Non-pigmented ciliary epithelial cell (primary cell): ENCODE measurements at places on chromosomes 4 and X.

DNA sequence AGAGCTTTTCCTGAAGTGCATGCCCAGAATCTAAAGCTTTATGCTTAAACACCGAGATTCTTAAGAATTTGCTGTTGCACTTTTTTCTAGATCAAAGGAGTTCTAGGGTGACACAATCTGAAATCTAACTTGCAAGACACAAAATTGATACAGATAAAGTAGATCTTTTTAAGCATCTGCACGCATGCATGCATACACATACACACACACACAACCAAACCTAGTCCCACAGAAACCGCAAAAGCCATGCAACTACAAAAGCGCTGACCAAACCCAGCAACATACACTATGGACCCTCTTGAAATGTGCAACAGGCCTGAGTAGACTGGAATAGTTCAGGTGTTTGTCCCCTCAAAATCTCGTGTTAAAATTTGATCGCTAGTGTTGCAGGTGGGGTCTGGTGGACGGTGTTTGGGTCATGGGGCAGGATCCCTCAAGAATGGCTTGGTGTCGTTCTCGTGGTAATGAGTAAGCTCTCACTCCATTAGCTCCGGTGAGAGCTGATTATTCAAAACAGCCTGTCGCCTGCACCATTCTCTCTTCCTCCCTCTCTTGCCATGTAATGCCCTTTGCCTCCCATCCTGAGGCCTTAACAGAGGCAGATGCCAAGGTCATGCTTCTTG lies 52.7 kb downstream of the IRF2 start:
- no peak for DNase-seq

GRCh38 chrX:71283403-71284143 lies at the start of gene NONO:
NONO (plus strand) TSS chrX:71283635; CDS start chrX:71290638, 7,003 bp downstream.
- DNase-seq = peak; percentile 90

- DNase-seq = no peak
These were observed 28.0 kb downstream of the TBC1D19 start for GRCh38 chr4:26611885-26612284.

GRCh38 chr4:113349430-113349829 lies 300.0 kb downstream of the ANK2 start:
- no peak for DNase-seq

GRCh38 chr4:104907074-104907649 lies 239.5 kb upstream of the TET2 start:
- DNase-seq = no peak

GRCh38 chr4:86918539-86919072 lies 16.2 kb upstream of the AFF1 start:
- no peak for DNase-seq

DNA sequence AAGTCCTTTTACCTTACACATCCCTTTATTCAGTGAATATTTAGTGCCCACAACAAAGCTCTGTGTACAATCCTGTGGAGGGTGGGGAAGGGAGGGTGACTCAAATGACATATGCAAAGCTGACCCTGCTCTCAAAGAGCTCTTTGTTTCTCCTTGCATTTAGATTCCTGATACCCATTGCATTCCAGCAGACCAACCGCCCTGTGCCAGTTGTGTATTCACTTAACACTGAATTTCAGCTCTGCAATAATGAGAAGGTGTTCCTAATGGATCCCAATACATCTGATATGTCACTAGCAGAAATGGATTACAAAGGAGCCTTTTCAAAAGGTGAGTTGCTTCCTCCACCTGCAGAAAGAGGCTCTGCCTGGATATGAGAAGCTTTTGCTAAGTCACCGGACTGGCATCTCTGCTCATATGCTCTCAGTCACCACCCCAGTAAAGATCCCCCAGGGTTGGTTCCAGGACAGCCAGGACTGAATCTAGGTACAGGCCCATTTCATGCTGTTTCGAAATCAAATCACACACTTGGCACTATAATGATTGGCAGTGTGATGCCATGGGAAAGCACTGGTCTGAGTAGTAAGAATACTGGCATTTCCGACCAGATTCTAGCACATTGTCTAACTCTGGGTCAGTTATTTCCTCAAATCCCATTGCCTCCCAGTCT lies 17.1 kb upstream of the ANXA3 start:
- DNase-seq = no peak

DNA sequence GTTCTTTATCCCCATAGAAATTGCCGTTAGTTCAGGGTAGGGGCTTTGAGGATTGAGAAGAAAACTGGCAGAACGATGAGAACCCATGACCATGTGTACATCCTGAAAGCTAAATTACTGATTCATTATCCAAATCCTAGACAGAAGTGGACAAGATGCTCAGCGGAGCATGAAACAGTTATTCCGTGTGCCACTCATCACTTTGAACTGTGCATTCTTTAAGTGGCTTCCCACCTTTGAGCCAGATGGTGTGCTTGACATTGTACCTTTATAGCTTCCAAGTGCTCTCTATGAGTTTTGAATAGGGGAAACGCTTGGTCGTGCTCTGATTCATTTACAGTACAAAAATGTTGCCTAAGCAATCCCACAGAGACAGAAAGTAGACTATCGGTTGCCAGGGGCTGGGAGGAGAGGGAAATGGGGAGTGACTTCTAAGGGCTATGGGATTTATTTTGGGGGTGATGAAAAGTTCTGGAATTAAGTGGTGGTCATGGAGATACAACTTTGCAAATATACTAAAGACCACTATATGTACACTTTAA lies 100.0 kb downstream of the DOCK11 start:
- DNase-seq = no peak

DNA sequence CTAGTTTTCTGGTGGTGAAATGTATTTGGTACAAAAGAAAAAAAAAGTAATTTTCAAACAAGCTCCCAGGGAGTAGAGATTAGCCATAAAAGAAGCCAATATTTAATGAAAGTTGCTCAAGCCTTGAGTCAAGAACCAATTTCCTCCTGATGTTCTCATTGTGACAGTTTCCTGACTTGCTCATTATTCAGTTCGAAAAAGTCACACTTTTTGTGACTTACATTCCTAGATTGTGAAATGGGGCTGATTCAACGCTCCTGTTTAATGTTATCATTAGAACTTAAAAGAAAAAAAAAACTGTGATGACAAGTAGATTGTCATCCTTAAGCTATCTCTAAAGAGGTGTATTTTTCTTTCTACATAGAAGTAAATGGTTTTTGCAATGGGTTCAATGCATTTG lies 122.6 kb upstream of the BMPR1B start:
- peak; percentile 19 for DNase-seq

GRCh38 chr4:153950100-153950979 lies 161.5 kb upstream of the SFRP2 start:
- DNase-seq = no peak

- DNase-seq = no peak
These were observed 87.5 kb upstream of the PTPN13 start for GRCh38 chr4:86506591-86506990.

DNA sequence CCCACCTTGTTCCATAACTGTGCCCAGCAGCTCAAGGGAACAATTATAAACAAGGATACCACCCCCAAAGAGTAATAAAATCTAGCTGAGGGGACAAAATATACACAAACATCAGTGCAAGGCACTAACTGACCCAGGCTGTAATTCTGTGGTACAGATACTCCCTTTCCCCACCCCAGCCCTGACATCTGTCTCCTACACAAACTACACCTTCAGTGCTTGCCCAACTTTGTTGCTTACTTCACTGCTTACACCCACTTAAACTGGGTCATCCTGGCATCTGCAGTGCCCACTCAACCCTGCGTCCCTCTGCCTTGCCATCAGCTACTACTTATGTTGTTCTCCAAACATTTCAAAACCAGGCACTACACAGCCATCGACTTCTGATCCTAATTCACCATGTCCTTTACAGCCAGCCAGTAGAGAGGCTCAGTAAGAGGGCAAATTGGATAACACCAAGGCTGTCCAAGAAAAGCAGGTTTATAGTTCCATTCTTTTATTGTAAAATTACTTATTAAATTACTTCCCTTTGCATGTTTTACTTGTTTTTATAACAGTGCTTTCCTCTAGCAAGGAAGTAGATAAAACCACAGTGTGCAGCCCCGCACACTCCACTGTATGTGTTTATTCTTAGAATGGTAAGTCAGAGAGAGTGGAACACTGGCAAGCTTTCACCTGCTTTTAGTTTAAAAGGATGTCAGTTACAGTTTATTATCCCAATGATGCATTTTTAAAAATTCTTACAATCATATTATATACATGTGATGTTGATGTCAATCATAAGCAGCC lies 149.6 kb downstream of the INPP4B start:
- DNase-seq = no peak

DNA sequence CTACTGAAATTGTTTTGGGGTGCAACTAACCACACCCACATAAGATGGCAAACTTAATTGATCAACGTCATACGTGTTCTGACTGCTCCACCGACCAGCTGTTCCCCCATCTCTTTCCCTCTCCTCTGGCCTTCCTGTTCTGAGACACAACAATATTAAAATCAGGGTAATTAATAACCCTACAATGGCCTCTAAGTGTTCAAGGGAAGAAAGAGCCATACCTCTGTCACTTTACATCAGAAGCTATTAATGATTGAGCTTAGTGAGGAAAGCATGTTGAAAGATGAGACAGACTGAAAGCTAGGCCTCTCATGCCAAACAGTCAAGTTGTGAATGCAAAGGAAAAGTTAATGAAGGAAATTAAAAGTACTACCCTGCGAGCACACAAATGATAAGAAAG lies 173.9 kb upstream of the FTHL17 start:
- no peak for DNase-seq

- DNase-seq = no peak
These were observed 323 bp downstream of the PDE6B start for GRCh38 chr4:625631-626161.

- DNase-seq = no peak
These were observed 664.1 kb upstream of the PABPC4L start for GRCh38 chr4:134865675-134866074.

GRCh38 chrX:8140986-8141744 lies 29.9 kb downstream of the VCX2 start:
- DNase-seq = no peak

GRCh38 chr4:151679231-151679630 lies 81.6 kb downstream of the GATB start:
- no peak for DNase-seq

GRCh38 chr4:36138220-36138619 lies 106.1 kb downstream of the ARAP2 start:
- peak; percentile 49 for DNase-seq

DNA sequence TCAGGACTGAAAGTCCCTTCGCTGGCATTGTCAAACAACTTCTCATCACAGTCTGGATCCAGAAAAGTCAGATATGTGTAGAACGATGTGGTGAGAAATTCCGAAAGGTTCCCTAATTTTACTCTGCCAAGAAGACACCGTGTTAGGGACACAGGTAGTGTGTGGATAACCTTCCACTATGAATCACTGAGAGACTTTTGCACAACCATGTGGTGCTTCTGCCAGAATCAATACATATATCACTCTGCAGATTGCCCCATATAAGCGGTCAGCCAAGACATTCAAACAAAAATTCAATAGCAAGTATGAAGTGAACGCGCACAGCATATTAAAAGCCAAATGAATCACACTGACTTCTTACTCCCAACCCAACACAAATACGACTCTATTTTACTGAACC lies 63.8 kb downstream of the PHKA2 start:
- DNase-seq = no peak

DNA sequence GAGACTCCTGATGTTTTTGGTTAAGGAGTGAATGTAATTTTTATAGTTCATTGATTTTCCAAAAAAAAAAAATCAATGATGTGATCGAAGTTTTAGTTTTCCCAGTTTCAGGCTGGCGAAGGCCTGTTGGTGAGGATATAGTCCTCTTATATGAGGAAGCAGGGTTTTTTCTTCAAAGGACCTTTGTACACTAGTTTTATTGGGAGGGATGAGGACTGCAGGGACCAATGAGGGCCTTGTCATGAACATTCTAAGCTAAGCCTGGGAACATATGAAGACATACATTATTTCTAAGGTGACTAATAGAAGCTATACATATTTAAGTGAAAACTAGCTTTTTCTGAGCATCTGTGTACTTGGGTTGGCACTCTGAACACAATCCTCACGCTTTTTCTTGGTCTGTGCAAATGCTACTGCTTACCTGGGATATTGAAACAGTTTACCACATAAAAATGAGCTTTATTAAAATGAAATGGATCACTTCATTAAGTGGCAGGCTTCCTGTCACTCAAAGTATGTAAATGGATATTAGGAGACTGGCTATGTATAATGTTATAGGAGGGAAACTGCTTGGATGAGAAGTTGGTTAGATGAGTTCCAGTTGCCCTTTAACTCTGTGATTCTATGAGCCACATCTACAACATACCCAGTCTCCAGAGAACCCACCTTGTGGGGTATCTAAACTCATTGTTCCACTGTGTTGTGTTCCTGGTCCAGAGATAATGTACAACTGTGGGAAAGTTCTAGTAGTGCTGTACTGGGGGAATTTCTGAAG lies 43.5 kb downstream of the SLC4A4 start:
- no peak for DNase-seq

GRCh38 chrX:24426921-24427746 lies 38.0 kb upstream of the PDK3 start:
- DNase-seq = no peak

DNA sequence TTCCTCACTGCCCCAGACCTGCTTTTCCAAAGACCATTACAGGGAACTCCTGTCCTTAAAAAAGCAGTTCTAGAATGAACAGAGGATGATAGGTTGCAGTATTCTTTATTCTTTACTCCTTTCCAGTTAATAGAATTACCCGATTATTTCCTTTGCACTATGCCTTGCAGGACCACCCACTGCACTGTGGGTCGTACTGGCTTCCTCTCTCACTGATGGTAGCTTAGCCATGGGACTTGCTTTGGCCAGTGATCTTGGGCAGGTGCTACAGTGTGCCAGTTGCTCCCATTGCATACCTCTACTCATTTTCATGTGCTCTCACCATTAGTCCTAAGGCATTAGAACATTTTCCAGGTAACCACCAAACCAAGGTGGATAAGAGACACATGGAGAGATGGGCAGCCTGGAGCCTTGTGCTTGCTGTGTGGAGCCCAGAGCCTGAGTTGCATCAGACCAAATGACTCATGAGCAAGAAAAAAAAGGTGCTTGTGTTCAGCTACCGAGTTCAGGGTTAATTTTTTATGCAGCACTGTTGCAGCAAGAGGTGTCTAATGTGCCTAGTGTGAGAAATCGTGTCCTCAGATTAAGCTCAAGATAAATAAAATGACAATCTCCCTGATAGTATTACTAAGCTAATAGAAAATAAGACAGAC lies 7.6 kb upstream of the UNC5C start:
- DNase-seq = no peak

- DNase-seq = no peak
These were observed 7.3 kb downstream of the PITX2 start for GRCh38 chr4:110615353-110616237.

GRCh38 chr4:19425146-19425545 lies 826.6 kb upstream of the SLIT2 start:
- DNase-seq = no peak

GRCh38 chr4:101660607-101661006 lies 129.9 kb upstream of the BANK1 start:
- DNase-seq = no peak

GRCh38 chr4:82360298-82361177 lies 13.3 kb downstream of the HNRNPD start:
- DNase-seq = no peak
